ENCODE measurements at places on chromosomes 12 and 14.

- DNase-seq = no peak
Observed at GRCh38 chr12:116009805-116010204, 267.7 kb downstream of the MED13L start.

DNA sequence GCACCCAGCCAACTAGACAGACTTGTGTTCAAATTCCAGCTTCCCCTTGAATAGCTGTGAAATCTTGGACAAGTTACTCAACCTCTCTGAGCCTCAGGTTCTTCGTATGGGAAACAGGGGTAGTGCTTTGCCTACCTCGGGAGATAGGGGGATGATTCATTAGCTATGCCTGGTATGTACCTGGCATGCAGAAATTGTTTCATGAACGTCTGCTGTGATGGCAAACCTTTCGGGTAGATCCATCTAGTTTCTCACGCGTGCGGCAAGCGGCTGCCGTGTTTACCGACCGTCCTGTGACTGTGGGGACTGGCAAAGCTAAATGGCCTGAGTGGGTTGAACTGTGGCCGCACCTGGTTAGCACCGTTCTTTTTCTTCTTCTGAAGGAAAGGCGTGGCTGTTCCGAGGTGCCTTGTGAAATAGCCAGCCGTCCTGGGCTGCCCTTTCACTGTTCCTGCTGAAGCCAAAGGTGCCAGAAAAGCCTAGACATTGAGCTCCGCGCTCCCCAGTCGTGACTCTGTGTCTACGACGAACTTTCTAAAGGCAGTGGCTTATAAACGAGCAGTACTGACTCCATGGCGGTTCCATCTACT is 40.6 kb upstream of the MED13L start:
- DNase-seq = no peak

DNA sequence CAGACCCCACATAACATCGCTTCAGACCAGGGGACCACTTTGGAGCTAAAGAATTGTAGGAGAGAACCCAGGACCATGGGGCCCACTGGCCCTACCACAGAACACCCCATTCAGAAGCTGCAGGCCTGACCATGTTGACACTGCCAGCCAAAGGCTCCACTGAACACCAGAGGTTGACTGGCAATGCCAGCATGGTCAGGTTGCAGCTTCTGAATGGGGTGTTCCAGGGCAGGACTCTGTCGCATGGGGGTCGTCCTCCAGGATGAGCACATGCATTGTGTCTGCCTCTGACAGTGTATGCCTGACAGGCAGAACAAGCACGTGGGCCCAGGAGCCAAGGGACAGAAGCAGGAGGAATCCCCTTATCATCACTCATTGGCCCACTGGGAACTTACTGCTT is 34.1 kb downstream of the DIO3 start:
- DNase-seq = no peak

GRCh38 chr14:22939684-22940083 is 10.5 kb upstream of the PRMT5 start:
- DNase-seq = peak; percentile 65

GRCh38 chr12:55830601-55831446 is 1.4 kb upstream of the DNAJC14 start:
- peak; percentile 87 for DNase-seq

DNA sequence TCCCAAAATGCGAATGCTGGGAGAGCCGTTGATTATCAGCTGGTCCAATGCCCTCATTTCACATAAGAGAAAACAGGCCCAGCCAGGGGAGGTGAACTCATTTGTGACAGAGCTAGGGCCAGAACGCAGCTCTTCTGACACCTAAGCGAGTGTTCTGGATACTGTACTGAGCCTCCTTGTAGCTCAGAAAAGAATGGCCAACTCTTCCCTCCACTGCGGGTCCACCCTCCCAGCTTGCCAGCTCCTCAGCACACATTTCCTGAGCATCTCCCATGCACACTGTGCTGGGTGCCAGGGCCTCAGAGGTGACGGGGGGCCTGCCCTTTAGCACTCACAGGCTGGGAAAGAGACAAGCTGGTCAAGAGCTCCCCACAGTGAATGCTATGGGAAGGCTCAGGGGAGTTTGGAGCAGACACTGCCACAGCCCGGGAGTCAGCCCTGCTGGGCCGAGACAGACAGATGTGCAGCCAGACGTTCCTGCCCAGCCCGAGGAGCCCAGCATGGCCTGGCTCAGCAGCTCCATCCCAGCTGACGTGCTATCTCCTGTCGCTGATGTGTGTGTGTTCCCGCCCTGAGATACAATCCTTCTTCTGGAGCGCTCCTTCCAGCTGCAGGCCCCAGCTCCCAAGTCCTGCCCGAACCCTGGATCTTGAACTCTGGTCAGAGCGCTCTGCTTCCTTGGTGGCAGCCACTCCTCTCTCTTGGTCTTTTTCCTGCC is 3.5 kb downstream of the CMTM5 start:
- DNase-seq = no peak

DNA sequence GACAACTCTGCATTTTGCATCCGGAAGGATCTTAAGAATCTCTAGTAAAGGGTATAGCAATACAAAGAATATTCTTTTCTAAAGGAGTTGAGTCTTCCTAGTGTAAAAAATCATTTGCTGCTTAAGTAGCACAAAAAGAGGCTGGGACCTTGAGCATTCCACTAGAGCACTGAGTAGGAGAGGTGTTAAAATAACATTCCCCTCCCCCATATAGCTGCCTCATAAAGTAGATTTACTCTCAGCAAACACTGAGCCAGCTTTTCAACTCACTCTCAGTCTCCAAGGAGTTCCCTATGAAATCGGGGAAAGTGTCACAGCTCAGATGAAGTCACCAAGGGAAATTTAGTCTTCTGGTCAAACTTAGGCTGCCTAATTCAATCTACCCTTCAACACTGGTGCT is 592.7 kb downstream of the ETNK1 start:
- no peak for DNase-seq

- DNase-seq = peak; percentile 77
Observed at GRCh38 chr12:84814664-84815245, 97.8 kb downstream of the SLC6A15 start.

DNA sequence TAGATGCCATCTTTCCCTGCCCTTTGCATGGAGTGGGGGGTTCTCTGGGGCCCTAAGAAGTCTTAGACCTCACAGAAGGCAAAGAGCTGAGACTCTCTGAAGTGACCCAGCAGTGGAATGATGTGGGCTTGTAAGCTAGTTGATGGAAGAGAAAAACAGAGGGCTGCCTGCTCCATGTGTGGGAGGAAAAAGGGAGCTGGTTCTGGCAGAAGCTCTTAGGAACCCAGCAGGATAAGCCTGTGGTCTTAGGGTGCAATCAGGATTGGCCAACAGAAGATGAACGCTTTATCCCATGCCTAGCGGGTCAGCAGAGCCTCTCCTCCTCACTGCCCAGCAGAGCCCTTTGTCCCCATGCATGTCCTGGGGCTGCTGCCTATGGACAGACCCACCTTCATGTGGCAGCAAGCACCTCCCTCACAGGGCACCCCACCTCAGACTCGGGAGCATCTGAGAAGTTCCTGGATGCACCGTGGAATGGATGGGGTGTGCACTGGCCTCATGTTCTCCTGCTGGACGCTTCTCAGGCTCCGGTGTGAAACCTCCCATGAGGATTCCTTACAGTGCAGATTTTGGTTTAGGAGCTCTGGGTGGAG is 152.7 kb downstream of the ADGRD1 start:
- DNase-seq = no peak
